Activated CD8-positive, alpha-beta memory T cell treated with anti-CD3 and anti-CD28 coated beads for 1 hour (primary cell): ENCODE measurements at places on chromosomes 5 and 9.

DNA sequence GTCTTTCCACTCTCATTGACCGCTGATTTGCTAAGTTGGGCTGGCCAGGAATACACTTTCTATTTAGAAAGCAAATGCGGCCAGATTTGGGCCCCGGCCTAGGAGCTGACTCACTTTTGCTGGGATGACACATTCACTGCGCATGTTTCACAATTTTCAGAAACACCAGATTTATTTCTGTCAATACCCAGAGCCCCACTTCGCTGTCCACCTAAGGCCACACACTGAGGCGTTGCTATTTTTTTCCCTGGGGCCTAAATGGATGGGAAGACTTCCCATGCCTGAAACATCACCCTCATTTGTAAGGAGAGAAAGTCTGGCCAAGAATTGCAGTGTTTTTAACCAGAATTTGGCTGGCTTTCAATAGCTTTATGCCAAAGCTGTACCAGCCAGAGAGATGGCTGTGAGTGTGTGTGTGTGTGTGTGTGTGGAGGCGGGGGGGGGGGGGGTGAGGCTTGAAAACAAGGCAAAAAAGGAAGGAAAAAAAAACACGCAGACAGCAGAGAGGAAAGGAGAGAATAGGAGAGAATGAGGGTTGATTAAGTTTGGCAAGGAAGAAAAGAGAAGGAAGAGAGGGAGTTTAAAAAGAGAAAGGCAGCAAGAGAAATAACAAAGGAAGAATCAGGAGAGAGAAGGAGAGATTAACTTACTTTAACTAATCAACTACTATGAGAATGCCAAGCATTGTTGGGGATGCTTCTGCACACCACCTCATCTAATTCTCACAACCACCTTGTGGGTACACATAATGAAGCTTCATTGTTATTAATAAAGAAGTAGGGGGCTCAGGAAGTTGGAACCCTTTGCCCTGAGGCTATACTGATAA lies 261.4 kb upstream of the KLF4 start:
- no peak for DNase-seq

GRCh38 chr5:54612711-54613110 lies 95.2 kb downstream of the SNX18 start:
- DNase-seq: no peak

- DNase-seq: no peak
These were observed 134.6 kb upstream of the HAND1 start for GRCh38 chr5:154612666-154613065.

GRCh38 chr5:68538814-68539420 lies 323.4 kb downstream of the PIK3R1 start:
- no peak for DNase-seq

DNA sequence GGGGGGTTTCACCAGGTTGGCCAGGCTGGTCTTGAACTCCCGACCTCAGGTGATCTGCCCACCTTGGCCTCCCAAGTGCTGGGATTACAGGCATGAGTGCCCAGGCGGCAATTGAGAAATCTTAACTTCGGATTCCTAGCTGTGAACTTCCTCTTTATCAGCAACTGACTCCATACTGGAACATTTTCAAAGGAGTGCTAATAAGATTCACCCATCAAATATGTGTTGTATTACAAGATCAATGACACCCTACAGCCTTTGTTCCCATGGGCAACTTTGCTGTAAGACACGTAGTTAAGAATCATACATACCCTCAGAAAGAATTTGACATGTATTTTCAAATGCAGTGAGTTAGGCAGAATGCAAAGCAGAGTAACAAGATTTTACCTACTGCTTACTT lies 23.1 kb upstream of the ACOT12 start:
- no peak for DNase-seq

DNA sequence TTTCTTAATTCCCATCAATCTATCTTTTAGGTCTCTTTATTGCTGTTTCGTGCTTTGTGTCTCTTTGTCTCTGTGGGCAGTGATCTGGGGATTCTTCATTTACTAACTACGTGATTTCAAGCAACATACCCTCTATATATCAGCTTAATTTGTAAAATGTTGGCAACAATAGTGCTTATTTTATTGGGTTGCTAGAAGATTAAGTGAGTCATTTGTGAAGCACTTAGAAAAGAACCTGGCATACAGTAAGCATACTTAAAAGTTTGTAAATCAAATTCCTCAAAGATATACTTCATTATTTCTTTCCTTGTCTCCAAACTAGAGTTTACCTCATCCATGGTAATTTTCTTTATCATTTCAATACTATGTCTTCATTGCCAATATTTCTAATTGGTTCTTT lies 669.7 kb downstream of the MAT2B start:
- no peak for DNase-seq

DNA sequence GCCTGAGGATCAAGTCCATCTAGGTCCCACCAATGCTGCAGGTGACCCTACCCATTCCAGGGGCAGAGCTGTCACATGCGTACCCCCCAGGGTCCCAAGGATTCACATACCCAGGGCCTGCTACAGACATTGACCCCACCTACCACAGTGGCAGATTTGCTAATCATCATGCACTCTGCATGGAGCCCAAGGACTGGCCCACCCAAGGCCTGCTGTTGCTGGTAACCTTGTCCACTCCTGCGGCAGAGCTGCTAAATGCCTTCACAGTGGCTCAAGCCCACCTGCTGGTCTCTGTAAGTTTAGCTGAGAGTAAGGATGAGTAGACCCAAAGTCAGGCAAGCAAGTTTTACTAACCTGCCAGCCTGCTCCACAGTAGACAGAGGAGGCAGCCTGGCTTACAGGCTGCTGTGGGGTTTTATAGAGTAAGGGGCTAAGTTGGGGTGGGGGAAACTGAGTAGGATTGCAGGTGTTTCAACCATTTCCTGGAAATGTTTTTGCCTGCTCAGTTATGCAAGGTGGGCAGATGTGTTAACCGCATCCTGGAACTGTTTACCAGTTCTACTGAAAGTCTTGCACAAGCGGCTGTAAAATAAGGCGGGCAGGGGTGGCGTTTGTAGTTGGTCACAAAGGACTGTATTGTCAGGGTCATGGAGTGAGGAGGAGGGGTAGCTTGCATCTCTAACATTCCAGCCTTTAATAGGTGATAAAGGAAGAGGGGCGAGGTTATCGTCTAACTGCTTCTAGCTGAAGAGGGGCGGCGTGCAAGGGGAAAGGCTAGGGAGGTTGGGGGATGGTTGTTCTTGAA lies 2163.5 kb upstream of the WWC1 start:
- no peak for DNase-seq

DNA sequence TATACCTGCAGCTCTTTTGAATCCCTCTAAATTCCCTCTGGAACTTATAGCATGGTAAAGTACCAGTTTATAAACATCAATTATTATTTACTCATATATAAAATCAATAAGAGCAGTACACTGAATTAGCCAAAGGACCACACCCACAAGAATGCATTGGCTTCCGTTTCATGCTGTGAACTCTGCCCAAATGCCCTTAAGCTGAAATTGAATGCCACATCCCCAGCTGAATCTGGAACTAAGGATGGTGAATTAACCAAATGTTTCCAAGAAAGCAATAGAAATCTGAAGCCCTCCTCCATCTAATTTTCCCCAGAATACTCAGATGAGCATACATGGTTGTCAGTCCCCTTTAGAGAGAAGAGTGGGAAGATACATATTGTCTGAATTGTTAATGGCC lies 436.4 kb upstream of the FTMT start:
- DNase-seq: no peak

GRCh38 chr9:115690786-115691496 lies 462.6 kb upstream of the PAPPA start:
- no peak for DNase-seq

DNA sequence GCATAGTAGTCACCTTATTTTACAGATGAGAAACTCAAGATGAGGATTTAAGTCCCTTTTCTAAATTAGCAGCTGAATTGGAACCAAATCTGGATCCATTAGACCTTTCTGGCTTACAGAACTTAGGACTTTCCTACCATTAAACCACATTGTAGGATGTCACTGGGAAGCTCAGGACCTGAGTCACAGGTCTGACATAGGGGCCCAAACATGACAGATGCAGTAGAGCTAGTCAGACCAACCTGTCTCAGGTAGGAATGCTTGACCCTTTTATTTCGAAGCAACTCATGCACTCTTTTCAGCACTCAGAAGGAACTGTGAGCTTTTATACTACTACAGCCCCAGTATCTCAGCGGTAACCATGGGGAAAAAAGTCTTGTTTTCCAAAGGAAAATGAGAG lies 2.6 kb downstream of the RAB24 start:
- DNase-seq: no peak

GRCh38 chr9:77887662-77888061 lies 143.9 kb downstream of the GNAQ start:
- no peak for DNase-seq

GRCh38 chr5:158988987-158989730 lies 110.6 kb downstream of the EBF1 start:
- no peak for DNase-seq

GRCh38 chr5:107478068-107478641 lies 192.6 kb downstream of the EFNA5 start:
- DNase-seq: no peak

- DNase-seq: no peak
These were observed 372.3 kb downstream of the CDH18 start for GRCh38 chr5:19615661-19616060.

GRCh38 chr5:110512266-110512665 lies 214.2 kb downstream of the TMEM232 start:
- DNase-seq: no peak

DNA sequence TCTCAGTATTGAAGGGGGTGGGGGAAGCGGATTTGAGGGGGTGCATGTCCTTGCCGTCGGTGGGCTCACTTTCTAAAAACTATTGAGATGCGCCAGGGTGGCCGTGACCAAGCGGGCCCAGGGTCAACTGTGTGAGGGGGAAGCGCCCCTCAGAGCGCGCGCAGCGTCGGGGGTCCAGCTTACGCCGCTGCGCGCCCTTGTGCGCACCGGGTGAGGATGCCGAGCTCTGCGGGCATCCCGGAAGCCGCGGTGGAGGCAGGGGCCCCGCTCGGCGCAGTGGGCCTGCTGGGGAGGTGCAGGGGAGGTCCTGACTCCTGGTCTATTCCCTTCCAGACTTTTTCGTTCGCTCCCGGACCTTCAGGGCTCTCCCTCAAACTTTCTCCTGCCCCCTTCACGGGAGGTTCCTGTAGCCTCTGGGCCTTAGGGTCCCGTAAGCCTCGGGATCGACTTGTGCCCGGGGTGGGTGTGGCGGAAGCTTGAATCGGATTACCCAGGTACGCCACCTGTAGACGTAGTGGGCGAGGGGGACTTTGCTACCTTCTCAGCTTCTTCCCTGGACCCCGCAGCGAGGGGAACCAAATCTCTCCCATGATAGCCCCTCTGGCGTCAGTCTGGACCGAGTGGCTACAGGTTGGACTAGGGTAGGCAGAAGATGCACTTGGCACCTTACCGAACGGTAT lies 2.5 kb upstream of the PRDM6 start:
- DNase-seq: no peak

GRCh38 chr5:112560371-112560770 lies 141.3 kb upstream of the EPB41L4A start:
- DNase-seq: no peak

DNA sequence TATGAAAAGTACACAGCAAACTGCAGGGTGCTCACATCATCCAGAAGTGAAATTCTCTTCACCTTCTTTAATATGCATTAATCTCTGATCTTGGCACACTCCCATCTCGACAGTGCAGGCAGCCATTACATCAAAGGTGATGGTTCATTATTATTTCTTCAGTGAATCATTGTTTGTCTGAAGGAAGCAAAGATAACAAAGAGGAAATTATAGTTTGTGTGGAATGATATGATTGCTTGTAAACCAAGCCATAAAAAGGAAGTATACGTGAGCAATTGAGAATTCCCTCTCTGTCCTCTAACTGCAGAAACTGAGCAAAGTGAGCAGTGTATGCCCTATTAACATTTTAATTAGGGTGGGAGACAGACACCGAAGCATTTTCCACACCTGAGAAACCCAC lies 171.6 kb upstream of the PPP1R2B start:
- no peak for DNase-seq

GRCh38 chr5:50325237-50325832 lies 115.8 kb downstream of the EMB start:
- no peak for DNase-seq

GRCh38 chr9:126672634-126673284 lies 59.0 kb downstream of the LMX1B start:
- DNase-seq: no peak

- no peak for DNase-seq
These were observed at the start of gene CCNO for GRCh38 chr5:55232985-55233928. TSS of gene CCNO (minus strand) at chr5:55233608. CDS start at chr5:55233523, 85 bp downstream.

GRCh38 chr5:125634216-125634835 lies 788.9 kb upstream of the GRAMD2B start:
- DNase-seq: no peak

DNA sequence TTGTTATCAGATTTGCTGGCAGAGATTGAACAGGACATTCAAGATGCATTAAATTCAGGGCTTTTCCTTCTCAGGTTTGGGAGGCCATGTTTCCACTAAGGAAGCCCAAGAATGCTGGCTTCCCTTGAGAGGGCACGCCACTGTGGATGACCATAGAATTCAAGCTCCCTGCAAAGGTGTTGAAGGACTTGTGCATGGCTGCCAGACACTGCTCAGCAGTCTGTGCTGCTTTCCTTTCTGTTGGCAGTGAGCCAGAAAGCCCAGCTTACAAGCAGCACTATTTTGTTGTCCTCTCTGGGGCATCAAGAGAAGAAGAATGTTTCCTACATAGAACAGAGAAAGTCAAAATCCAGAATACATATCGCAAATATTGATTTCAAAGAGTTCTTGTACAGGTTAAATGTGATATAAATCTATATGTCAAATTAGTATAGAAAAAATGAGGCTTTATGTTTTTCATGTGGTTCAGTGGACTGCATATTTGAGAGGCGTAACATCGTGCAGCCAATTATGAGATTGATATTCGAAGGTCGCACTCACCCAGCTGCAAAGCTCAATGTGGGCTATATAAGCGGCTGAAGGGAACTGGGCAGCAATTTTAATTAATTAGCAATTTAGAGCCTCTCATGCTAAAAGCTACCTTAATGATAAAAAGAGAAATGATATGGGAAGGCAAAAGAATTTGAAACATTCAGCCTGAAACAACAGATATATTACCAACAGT lies 103.1 kb upstream of the ISL1 start:
- DNase-seq: no peak

DNA sequence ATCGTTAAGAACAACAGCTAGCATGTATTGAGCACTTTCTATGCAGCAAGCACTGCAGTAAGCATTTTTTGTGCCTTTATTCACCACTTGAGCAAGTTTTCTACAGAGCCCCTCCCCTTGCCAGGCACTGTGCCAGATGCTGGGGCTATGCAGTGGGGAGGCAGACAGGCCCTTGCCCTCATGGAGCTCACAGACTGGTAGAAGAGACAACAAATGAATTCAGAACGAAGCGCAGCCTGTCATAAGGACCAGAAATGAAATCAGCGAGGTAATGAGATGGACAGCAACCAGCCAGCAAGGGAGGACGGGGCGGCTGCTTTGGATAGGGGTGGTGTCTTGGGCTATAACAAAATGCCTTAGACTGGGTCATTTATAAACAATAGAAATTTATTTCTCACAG lies 68.8 kb downstream of the C9orf50 start:
- no peak for DNase-seq

- DNase-seq: no peak
These were observed 356.2 kb downstream of the RASEF start for GRCh38 chr9:82706786-82707185.
